ENCODE measurements at places on chromosomes 4 and X.

- DNase-seq, result no peak
Observed at GRCh38 chr4:155391932-155392331, 15.2 kb upstream of the MAP9 start.

DNA sequence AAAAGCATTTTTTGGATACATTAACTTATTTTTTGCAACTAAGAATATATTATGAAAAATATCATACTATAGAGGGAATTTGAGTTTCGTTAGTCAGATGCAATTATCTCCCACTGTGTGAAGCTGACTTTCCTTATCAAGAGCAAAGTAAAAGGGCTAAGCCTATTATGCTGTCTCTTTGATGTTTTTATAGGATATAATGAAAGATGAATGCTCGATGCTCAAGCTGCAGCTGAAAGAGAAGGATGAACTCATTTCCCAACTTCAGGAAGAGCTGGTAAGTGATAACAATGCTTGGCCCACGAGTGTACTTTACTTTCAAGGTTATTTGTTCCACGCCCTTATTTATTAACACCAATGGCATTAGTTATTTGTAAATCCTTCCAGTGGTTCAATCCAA lies 688.4 kb downstream of the CCSER1 start:
- DNase-seq, result no peak

- peak; percentile 19 for DNase-seq
Observed at GRCh38 chrX:115560978-115561604, at the start of gene PLS3. Gene PLS3 (plus strand): TSS chrX:115561174. CDS start chrX:115610251, 49,077 bp downstream.

- DNase-seq, result no peak
Observed at GRCh38 chrX:27889878-27890277, 82.1 kb downstream of the MAGEB10 start.

- no peak for DNase-seq
Observed at GRCh38 chr4:150231107-150231770, 153.0 kb downstream of the DCLK2 start.

GRCh38 chrX:30212172-30212571 lies 3.2 kb upstream of the MAGEB2 start:
- no peak for DNase-seq

- DNase-seq, result no peak
Observed at GRCh38 chr4:78566834-78567499, 15.4 kb downstream of the ANXA3 start.

DNA sequence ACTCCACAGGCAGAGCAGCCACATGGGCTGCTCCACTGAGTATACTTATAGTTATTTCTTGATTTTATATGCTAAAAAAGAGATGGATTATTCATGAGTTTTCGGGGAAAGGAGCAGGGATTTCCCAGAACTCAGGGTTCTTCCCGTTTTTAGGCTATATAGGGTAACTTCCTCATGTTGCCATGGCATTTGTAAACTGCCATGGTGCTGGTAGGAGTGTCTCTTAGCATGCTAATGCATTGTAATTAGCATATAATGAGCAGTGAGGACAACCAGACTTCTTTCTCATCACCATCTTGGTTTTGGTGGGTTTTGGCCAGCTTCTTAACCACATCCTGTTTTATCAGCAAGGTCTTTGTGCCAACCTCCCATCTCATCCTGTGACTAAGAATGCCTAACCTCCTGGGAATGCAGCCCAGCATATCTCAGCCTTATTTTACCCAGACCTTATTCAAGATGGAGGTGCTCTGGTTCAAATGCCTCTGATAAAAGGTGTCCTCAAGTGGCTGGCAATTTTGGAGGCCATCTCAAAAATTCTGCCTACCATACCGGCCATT lies 213.0 kb upstream of the VEGFC start:
- peak; percentile 67 for DNase-seq

DNA sequence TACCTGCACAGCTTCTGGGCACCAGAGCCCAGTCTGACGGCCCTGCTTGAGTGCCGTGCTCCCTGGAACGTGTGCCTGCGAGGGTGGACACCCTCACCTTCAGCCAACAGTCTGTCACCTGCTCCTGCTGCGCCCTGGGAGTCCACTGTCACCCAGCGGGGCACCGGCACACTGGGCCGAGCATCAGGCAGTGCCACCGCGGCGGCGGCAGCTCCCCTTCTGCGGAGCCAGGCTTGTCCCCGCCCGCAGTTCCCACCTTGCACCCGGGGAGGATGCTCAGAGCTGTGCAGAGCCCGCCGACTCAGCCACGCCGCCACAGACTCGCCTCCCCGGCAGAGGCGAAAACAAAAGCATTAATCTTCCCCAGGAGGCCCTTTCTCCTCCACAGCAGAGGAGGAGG lies 86.8 kb downstream of the ABLIM2 start:
- DNase-seq, result no peak

DNA sequence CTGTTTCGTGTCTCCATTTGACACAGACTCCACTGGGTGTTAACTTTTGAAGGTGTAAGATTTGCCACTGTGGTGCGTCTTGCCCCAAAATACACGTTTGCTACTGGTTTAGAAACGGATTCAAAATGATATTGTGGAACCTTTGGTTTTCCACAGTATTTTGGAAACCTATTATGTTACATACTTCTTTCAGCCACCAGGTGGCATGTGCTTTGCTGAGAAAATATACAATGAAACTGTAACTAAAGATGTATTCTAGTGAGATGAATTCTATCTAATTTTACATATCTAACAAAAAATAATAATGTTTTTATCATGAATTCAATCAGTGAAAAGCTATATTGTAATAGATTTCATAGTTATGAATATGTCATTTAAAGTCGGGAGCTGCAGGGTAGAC lies 28.4 kb upstream of the SLITRK4 start:
- DNase-seq, result peak; percentile 28

- DNase-seq, result peak; percentile 61
Observed at GRCh38 chrX:54042609-54043021, 1.7 kb downstream of the PHF8 start.

GRCh38 chrX:124223524-124223923 lies 108.9 kb upstream of the TEX13D start:
- DNase-seq, result no peak

DNA sequence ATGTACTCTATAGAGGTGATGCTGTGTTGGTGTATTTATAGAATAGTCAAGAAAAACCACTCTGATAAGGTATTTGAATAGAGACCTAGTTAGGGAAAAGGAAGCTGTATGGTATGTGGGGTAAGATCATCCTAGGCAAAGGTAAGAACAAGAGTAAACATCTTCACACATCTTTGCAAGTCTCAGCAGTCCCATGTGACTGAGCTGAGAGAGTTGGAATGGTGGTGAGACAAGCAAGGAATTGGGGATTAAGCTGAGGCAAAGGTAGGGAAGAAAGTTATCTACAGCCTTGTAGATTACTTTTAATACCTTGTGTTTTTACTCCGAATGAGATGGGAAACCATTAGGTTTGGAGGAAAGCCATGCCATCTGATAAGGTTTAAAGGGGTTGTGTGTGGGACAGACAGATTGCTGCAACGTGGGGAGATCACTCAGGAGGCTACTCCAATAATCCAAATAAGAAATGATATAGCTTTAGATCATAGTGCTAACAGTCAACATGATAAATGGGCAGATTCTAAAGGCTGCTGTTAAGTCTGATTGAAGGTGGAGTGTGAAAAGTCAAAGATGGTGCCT lies 31.7 kb upstream of the MANBA start:
- no peak for DNase-seq

GRCh38 chr4:24164797-24165196 lies 274.9 kb upstream of the PPARGC1A start:
- DNase-seq, result no peak

DNA sequence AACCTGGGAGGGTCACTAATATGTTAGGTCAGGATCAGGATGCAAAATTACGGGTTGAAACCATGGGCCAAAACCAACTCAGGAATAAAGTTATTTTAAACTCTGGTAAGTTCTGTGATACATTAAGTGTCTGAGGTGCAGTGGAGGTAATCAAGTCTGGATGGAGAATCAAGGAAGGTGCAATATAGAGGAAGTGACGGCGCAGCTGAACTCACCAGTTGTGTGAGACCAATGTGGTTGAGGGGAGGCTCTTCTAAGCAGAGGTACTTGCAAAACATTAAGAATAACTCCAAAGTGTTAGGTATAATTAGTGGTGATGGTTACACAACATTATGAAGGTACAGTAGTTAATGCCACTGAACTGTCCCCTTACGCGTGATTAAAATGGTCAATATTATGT lies 19.7 kb downstream of the GAB3 start:
- DNase-seq, result no peak

GRCh38 chr4:141045848-141046247 lies 87.4 kb downstream of the RNF150 start:
- DNase-seq, result no peak

DNA sequence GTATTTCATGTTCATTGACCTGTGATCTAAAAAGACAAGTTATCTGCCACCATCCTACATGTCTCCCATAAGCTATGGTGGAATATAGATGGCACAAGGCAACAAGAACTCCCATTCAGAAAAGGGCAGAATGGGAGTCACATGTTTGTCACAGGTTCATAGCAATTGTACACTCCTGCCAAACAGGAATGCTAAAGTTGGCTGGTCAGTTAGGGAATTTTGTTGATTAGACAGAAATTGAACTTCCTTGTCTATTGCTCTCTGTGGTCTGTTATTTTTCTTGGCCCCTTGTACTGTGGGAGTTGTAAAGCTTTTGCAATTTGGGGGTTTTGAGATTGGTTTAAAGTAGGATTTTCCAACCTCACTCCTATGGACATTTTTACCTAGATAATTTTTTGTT lies 101.7 kb upstream of the SOD3 start:
- DNase-seq, result peak; percentile 10

DNA sequence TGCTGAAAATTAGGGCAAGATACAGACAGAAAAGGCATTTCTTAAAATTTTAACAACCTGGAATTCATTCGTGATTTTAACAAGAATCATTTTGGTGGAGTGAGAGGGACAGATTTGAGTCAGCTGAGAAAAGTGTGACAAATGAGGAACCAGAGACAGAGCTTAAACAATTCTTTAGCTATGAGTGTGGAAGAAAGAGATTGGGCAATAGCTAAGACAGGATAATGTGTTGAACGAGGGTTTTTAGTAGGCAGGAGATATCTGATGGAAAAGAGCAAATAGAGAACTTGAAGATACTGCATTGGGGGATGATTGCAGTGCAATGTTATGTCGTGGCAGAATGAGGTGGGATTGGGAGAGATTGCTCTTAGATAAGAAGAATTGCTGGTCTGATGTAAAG lies 164.2 kb upstream of the SPRY1 start:
- peak; percentile 40 for DNase-seq

DNA sequence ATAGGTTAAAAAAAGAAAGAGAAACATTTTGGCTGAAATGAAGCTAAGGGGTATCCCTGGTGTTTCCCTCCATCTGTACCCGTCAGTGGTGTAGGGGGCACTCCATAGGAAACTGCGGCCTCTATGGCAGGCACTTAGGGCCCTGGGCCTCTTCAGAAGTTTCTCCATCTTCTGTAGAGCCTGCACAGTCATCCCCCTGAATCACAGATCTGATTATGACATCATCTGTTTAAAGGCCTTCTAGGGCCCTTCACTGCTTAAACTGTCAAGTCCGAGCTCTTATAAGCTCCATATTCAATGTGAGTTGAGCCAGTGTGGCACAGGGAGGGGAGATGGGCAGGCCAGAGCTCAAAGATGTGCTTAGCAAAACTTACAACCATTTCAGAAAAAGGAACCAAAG lies 241.3 kb downstream of the NR3C2 start:
- no peak for DNase-seq
